Activated CD4-positive, alpha-beta T cell treated with anti-CD3 and anti-CD28 coated beads for 36 hours (primary cell): ENCODE measurements at places on chromosomes 1 and 21.
A peak's percentile ranks its signal among the peaks of the same experiment; 100 is the strongest.

GRCh38 chr1:7574121-7575040 lies 196.7 kb upstream of the VAMP3 start:
- no peak for DNase-seq

DNA sequence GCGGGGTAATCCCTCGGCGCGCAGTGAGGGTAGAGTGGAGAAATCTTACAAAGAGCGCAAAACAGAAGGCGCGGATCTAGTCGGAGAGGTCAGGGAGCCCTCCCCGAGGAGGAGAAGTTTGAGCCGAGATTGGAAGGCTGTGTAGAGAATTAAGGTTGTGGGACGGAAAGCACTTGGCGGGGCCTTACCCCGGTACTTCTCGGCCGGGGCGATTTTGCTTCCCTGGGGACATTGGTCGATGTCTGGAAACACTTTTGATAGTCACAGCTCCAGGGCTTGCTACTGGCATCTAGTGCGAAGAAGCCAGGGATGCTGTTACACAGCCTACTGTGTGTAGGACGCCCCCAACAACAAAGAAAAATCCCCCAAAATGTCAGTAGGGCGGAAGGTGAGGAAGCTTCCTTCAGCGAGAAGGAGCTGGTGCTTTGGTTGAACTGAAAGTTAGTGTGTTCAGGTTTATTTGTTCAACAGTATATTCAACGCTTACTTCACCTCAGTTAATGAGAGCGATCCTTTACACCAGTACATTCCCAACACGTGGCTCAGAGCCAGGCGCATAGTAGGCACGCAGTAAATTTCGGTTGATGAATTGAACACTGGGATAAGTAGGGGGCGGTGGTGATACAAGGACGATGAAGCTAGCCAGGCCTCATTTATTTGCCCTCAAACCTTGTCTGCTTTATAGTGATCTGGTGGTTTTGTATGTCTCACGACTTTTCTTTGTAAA lies 807 bp downstream of the CEP85 start:
- peak; percentile 37 for DNase-seq

GRCh38 chr1:71054791-71055190 lies 7.2 kb upstream of the PTGER3 start:
- DNase-seq, result no peak

DNA sequence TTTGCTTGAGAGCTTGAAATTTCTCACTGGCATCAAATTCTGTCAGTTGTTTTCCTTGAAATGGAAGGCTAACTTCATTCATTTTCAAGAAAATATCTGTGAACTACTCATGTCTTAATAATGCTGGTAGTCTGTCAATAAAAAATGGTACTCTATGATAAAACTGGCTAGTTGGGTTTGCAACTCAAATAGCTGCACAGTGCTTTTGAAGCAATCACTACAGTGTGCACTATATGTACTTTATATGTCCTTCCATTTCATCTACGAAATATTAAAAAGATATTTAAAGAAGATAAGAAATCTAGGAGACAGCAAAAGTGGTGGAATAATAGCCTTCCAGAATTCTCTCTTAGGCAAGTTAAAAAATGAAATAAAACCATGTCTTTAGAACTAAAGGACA lies 39.9 kb upstream of the ZNHIT6 start:
- no peak for DNase-seq

- DNase-seq, result no peak
Measured at GRCh38 chr1:117501281-117501680, 104.6 kb upstream of the TENT5C start.

DNA sequence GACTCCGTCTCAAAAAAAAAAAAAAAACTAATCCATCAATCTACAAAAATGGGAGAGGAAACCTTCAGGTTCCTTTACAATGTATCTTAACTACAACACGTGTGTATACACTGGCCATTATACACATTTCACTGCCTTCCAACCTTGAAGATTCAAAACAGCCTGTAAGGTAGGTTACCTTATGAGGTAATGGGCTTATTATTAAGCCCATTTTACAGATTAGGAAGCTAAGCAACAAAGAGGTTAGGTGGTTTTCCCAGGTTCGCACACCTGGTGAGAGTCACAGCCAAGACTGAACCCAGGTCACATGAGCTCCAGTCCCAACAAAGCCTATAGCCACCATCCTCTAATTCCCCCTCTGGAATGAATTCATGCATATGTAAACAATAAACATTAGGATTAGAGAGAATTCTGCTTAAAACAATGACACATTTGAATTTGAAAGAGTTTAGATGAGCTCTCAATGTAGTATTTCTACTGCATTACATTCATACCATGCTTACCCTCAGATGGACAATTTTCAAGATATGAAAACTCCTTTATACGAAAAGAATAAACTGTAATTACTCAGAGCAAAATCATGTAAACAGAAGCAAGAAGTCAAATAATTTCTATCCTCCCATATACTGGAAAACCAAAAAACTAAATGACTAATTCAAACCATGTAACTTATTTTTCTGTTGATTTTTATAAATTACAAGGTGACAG lies 54.8 kb downstream of the EIF4G3 start:
- DNase-seq, result no peak
